Activated CD4-positive, alpha-beta T cell treated with anti-CD3 and anti-CD28 coated beads, Interleukin-2, amount 10 ng/mL, durations not matched to agents 24 days and 14 days (primary cell): ENCODE measurements at places on chromosomes 4 and X.

DNA sequence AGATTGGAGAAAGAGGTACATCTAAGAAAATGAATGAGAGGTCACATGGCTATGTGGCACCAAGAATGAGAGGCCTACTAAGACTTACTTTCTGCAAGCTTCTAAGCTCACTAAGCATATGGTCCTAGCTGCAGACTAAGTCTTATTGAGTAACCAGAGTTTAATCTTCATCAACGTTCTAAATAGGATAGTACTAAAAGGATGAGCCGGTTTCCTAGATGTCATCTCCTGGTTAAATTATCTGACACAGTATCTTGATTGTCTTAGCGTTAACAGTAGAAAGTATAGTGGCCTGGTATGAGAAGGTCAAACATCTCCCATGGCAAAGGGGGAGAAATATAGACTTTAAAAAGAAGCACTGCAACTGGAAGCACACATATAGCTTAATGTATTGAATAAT, 448.1 kb downstream of the PDGFC start:
- H3K4me1 ChIP-seq = no peaks in the 10 kb centered on the region
- no peak for DNase-seq
- no peaks in the 10 kb centered on the region for H3K27me3 ChIP-seq
- H3K4me3 ChIP-seq = no peak overlapping the region

- DNase-seq = peak; percentile 71
- H3K4me3 ChIP-seq = peak overlapping the region; percentile 85
- no peaks in the 10 kb centered on the region for H3K36me3 ChIP-seq
These were observed 403 bp downstream of the SGCB start for GRCh38 chr4:52037689-52038102.

GRCh38 chr4:74772106-74772505, 22.2 kb downstream of the BTC start:
- H3K27ac ChIP-seq = no peak overlapping the region
- no peak for DNase-seq
- H3K27me3 ChIP-seq = no peaks in the 10 kb centered on the region
- H3K4me1 ChIP-seq = no peaks in the 10 kb centered on the region
- H3K4me3 ChIP-seq = no peak overlapping the region
- no peaks in the 10 kb centered on the region for H3K36me3 ChIP-seq

DNA sequence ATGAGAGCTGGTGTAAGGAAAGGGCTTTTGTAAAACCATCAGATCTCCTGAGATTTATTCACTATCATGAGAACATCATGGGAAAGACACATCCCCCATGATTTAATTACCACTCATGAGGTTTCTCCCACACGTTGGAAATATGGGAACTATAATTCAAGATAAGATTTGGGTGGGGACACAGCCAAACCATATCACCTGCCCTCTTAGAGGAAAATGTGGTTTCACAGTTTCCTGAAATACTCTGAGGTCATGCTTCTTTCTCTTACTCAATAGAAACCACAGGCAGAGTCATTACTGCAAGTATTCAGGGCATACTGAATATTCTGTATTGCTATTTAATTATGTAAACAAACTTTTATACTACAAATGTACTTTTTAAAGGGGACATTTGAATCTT, 1453.3 kb downstream of the PCDH18 start:
- H3K4me1 ChIP-seq = no peaks in the 10 kb centered on the region
- H3K27me3 ChIP-seq = no peaks in the 10 kb centered on the region
- no peak overlapping the region for H3K27ac ChIP-seq
- H3K36me3 ChIP-seq = no peaks in the 10 kb centered on the region
- no peak overlapping the region for H3K4me3 ChIP-seq
- DNase-seq = no peak

- peak; percentile 92 for DNase-seq
- peak overlapping the region; percentile 97 for H3K4me3 ChIP-seq
- H3K27ac ChIP-seq = peak overlapping the region; percentile 92
- H3K36me3 ChIP-seq = peaks cover 19% of the 10 kb centered on the region
These were observed 1.2 kb downstream of the BCOR start for GRCh38 chrX:40096395-40097091.

- H3K27ac ChIP-seq = no peak overlapping the region
- no peaks in the 10 kb centered on the region for H3K36me3 ChIP-seq
- no peak for DNase-seq
- H3K4me3 ChIP-seq = no peak overlapping the region
These were observed 9.4 kb downstream of the C4orf50 start for GRCh38 chr4:6008766-6009385.

DNA sequence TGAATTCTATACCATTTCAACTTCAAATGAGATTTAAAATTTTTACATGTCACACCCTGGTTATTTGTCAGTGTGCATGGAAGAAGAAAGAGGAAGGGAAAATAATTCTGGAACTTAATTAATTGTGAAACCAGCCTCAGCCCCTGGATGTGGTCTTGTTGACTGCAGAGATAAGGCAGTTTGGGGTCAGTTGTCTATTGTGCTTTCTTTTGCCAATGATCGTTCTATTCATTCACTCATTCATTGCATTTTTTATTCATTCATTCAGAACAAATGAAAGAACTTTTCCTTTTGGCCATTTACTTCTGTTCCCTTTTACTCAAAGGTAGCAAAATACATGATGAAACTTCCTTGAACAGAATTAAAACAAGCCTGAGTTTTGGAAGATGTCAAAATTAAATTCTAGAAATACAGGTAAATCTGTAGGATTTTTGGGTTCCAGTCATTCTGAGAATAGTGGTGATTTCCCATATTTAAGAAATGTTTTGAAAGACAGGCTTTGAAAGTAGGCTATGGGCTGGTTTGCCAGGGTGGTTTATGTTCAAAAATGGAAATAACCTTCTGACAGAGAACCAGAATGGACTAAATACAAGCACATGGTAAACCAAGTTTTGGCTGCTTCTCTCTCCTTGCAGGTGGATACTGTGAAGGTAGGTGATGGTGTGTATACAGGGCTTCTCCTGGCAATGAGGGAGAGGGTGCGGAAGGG, 35.7 kb downstream of the PARM1 start:
- H3K27ac ChIP-seq = no peak overlapping the region
- H3K4me1 ChIP-seq = no peaks in the 10 kb centered on the region
- no peaks in the 10 kb centered on the region for H3K27me3 ChIP-seq
- DNase-seq = no peak
- no peak overlapping the region for H3K4me3 ChIP-seq
